GM23248 (cell line): ENCODE measurements at places on chromosomes 2 and 18. TPM values are rescaled to one million over a fixed set of nuclear protein-coding genes. Genes with fewer than 3 reads are reported as not detected.

Gene PCBP1
- total RNA-seq = 23.8 and 29.8 TPM in 2 replicates

Gene ABCB11
- not detected in 2 replicates for total RNA-seq

Gene SLC5A7
- not detected in 2 replicates for total RNA-seq

Gene PSMA8
- not detected in 2 replicates for total RNA-seq

Gene SLC9A4
- total RNA-seq = not detected in 2 replicates

Gene ZBTB7C
- total RNA-seq = not detected in 2 replicates

Gene CCL20
- total RNA-seq = not detected in 2 replicates

Gene FBXO15
- 0.22 TPM in 1 of 2 replicates, not detected in the other for total RNA-seq

Gene C2orf80
- total RNA-seq = not detected in 2 replicates

Gene KATNAL2
- 3.9 and 9.6 TPM in 2 replicates for total RNA-seq

Gene NBAS
- 51.8 and 63.7 TPM in 2 replicates for total RNA-seq

Gene NTSR2
- total RNA-seq = not detected in 2 replicates

Gene PER2
- total RNA-seq = 2.8 and 6.2 TPM in 2 replicates

DNA sequence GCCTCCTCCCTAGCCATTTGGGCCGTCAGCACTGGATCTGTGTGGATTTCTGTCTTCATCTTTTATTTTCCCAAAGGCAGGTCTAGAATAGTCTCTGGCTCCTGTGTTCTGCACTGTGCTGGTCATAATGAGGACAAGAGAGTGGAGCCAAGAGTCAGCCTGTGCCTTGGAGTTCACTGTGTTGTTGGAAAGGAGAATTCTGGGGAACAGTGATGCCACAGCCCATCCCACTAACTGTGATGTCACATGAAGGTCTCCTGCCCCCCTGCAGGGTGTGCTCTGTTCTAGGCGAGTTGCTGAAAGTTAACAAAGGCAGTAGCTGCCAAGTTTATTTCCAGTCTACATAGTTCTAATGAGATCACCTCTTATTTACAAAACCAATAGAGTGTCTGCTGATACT, 248.5 kb downstream of the TPGS2 start:
- DNase-seq = peak; percentile 78

DNA sequence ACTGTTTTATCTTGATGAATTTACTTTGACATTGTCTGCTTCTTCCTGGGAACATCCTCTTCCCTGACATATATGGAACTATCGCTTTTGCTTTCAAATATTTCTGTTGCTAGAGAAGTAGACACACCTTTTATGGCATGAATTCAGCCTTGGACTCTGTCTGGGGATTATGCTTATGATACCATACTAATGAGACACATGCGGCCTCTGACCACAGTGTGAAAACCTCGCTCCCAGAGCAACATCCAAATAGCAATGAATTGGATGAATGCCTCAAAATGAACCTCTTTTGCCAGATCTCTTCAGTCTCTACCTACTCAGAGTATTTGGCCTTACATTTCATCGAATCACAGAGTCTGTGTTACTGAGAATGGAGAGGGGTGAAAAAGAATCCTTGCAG, 70.9 kb downstream of the PIEZO2 start:
- DNase-seq = no peak

GRCh38 chr2:142426064-142426463, 295.2 kb upstream of the LRP1B start:
- no peak for DNase-seq

GRCh38 chr2:9739531-9739964, 103.7 kb upstream of the TAF1B start:
- DNase-seq = peak; percentile 64

GRCh38 chr2:37653805-37654378, 17.6 kb downstream of the CDC42EP3 start:
- DNase-seq = no peak

- no peak for DNase-seq
Measured at GRCh38 chr18:76953583-76954233, 131.4 kb downstream of the ZNF236 start.

GRCh38 chr2:9910699-9911098, 40.8 kb upstream of the GRHL1 start:
- no peak for DNase-seq

DNA sequence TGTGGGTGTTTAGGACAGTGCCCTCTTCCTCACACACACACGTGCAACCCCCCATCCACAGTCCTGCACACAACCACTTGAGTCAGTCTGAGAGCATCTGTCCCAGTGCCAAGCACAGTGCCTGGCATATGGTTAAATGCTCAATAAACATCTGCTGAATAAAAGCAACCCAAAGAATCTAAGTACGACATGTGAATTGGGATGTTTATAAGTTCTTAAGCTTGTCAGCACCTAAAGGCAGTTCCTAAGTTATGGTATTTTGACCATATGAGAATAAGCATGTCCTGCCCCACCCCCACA, 37.8 kb downstream of the CAPN13 start:
- DNase-seq = no peak

DNA sequence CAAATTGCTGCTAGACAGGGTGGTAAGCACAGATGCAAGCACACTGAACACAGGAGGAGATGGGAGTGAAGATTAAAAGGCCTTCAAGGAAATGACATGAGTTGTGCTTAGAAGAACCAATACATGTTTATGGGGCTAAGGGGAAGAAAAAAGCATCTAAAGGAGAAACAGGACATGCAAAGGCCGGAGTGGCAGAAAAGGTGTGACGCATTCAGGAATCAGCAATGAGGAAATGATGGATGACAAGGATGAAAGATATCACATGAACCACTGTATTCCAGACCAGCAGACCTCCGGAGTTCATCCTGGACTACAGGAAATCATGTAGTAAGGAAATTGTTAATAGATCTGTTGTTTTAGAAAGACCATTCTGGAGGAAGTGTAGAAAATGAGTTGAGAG, 42.8 kb downstream of the PPP4R1 start:
- no peak for DNase-seq

GRCh38 chr18:44799907-44800421, 119.3 kb downstream of the SETBP1 start:
- DNase-seq = no peak

- no peak for DNase-seq
Measured at GRCh38 chr2:85790499-85791188, 36.9 kb downstream of the ATOH8 start.

GRCh38 chr2:201768918-201769317, 11.8 kb downstream of the ALS2 start:
- DNase-seq = peak; percentile 57

- DNase-seq = peak; percentile 48
Measured at GRCh38 chr18:6627645-6628044, 101.9 kb upstream of the ARHGAP28 start.

DNA sequence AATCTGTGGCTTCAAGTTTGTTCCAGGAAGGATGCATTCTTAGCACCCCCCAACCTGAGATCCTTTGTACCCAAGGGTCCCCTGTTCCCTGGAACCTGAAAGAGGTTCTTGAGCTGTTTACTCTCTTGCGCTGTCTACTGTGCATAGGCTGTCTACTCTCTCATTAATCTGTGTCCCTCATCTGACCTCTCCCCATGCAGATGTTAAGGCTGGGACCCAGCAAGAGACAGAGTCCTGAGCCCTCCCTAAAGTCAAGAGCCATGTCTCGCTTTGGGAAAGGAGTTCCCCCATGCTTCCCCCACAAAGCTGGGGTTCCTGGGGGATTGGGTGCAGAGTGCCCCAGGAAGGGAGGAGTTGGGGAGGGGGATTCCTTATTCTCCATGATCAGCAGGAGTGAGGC, 312.9 kb downstream of the CYP26B1 start:
- no peak for DNase-seq

- DNase-seq = no peak
Measured at GRCh38 chr2:47272905-47273758, 118.0 kb upstream of the STPG4 start.

DNA sequence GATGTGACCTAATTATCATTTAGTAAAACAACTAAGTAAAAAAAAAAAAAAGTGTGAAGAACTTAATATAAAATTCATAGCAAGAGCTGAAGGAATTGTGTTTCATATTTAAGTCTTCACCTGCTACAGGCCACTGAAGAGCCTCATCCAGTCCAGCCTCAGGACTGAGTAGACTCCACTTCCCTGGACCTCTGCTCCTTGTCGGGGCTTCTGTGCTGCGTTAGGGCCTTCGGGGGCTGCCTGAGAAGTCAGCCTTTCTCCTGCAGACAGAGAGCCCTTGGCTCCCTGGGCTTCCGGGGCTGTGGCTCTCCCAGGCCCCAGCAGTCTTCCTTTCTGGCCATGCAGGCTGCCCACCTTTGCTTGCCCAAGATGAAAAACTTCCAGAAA, 95.5 kb downstream of the MTCL1 start:
- DNase-seq = peak; percentile 52
